ENCODE measurements at places on chromosomes 7 and 10.

DNA sequence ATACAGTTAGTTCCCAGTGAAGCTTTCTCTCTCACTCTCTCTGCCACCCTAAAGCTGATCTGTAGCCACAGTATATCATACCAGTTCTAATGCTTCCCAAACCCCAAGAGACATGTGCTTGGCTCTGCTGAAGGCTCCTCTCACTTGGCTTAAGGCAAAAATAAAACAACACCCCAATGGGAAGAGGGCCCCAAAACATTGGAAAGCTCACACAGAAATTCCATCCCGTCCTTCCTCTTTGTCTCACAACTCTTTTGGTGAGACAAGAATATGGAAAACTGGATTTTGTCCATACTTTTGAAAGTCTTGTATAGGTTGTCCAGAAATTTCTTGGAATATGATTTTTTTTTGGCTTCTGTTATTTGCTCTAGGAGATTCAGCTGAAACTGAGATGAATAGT is 56.1 kb upstream of the WNT16 start:
- DNase-seq = no peak

- DNase-seq = no peak
These were observed 156.9 kb upstream of the GDF10 start for GRCh38 chr10:47143072-47143471.

- DNase-seq = no peak
These were observed 4.1 kb downstream of the ATG9B start for GRCh38 chr7:151020231-151020630.

DNA sequence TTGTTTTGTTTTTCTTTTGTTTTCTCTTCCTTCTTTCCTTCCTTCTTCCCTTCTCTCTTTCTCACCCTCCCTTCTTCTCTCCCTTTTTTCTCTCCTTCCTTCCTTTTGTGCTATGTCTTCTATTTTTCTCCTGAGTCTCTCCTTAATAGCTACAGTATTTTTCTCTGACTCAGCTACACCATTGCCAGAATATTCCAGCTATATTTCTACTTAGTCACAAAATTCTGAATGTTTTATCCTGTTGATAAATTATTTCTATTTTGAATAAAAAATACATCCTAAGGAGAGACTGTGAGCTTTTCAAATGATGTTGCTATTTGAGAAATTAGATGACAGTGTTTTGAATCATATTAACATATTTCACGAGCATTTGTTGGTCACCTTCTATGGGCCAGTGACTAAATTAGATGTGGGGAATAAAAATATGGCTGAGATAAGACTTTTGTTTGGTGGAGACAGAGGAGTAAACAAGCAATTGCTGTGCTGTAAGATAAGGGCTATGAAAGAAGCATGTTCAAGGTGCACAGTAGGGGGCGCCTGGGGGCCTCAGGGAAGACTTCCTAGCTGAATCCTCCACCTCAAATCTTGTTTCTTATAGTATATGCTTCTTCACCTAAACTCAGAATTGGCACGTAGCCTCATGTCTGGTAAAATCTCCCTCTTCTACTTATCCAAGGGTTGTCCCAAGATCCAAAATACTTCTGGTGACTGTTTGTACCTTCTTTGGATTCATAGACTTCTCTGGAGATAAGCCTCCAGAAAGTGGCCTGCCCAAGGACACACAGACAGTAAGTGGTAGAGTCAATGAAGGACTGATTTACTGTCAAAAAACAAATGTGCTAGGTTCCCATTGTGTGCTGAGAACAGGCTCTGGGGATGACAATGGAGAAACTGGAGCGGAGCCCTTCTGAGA is 115.5 kb upstream of the CREB5 start:
- peak; percentile 50 for DNase-seq

- no peak for DNase-seq
These were observed 278.2 kb upstream of the IMMP2L start for GRCh38 chr7:111840528-111840927.

DNA sequence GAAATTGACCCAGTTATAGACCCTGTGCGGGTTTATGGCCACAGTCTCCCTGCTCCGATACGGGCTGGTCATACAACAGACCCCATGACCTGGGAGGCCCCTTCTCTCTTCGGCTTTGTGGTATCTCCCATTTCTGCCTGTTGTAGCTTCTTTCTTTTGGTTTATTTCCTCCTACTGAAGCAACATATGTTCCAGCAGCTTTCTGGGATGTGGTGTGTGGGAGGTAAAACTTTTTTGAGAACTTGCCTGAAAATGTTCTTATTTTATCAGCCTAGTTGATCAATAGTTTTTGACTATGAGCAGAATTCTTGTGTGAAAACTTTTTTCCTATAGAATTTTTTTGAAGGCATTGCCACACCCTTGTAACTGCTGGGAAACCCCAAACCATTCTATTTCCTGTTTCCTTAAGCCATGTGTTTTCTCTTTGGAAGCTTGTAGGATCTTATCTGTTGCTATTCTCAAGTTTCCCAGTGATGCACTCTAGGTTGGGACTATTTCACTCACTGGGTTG is 80.0 kb downstream of the DAGLB start:
- no peak for DNase-seq

- no peak for DNase-seq
These were observed 103.4 kb downstream of the GRK5 start for GRCh38 chr10:119310806-119311205.

GRCh38 chr7:12578930-12579640 is 8.6 kb downstream of the SCIN start:
- DNase-seq = no peak

DNA sequence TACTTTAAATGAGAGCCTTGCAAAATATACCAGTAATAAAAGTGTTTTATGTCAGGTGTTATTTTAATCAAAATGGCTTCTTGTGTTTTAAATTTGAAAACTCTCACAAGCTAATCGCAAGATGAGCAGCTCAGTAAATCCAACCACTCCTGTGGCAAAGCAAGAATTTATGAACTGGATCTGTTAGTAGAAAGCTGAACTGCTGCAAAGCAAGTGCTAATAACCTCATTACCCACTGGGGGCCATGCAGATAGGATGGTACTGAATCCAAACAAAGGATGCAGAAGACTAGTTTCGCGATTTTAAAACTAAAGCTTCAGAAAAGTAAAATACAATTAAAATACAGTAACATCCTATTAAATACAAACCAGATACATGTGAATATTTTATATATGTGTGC is 468.0 kb downstream of the PARD3 start:
- no peak for DNase-seq

GRCh38 chr7:27262121-27262520 is 19.5 kb downstream of the EVX1 start:
- DNase-seq = no peak

DNA sequence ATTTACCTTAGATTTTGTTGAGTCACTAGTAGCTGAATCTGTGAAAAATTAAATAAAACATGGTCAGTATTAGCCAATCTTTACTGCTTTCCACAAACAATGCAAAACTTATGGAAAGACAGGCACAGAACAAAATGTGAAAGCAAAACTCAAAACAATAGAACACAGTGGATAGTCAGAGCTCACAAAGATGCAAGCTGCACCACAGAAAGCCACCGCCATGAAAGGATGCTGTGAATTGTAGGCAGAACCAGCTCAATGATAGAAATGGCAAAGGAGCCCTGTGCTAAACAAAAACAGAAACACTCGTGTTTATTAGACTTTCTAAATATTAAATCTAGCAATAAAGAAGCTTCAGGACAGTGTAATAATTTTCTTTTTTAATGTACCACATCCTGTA is 134.4 kb downstream of the ARHGAP21 start:
- no peak for DNase-seq

DNA sequence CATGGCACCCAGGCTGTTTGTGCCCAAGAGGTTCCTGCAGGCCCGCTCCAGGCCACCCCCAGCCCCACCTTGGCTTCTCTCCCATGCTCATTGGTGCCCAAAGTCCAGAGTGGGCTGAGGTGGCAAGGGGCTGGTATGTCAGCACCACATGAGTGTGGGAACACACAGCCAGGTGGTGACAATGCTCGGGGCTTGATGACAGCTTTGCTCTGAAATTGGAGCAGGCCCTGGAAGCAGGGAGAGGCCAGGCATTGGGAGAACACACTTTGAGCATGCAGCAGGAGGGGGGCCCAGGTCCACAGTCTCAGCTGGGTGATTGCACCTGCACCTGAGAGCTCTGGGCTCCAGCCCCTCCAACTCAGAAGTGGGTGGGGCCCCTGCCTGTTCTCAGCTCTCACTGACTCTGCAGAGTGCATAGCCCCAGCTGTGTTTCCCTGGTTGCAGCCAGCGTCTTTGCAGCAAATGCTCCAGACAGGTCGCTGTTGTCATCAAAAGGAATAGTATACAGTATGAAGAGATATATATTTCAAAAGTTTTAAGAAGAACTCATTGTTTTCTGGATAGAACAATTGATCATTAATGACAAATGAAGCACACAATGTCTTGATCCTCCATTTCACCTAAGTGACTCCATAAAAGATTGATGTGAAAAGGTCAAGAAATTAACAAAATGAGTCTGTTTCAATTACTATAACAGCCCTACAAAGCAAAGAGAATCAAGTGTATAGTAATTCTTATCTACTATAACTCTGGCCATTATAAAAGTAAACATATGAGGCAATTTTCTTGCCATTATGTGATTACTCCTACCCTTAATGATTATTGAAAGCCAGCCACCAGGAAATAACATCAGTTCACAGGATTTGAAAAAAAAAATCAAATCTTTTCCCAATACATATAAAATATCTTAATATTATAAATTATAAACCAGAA is 848.1 kb downstream of the PCDH15 start:
- no peak for DNase-seq
